ENCODE measurements at places on chromosomes 2 and 18.

DNA sequence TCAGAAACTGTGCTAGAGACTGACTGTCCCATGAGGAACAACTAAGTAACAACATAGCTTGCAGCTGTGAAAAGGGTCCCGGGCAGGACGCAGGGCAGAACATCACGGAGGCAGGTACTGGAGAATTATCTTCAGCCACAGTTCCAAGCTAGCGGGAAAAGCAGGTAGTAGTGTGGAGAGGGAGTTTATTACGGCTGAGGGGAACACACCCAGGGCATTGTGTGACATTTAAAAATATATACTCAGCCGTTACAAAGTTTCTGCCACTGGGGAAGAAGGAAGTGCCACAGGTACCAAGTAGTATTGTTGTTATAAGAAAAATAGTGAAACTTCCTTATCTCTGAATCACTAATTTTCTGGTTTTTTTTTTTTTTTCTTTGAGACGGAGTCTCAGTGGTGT lies 179.6 kb downstream of the LAMA1 start:
- DNase-seq, result no peak

DNA sequence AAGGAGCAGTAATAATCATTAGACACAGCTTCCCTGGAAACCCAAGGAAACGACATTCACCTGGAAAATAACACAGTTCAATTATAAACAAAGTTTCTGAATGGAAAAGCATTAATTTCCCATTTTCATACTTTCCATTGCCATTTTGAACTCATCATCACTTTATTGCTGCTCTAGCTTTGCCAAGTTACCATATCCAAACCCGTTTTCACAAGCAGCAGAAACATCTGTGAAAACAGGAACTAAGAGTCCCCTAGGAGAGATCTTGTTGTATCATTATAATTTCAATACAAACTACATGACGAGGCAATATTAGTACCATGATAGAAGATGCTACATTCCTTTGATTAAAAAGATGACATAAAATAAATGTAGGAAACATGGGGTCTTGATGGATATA lies 597.0 kb upstream of the NRXN1 start:
- no peak for DNase-seq

DNA sequence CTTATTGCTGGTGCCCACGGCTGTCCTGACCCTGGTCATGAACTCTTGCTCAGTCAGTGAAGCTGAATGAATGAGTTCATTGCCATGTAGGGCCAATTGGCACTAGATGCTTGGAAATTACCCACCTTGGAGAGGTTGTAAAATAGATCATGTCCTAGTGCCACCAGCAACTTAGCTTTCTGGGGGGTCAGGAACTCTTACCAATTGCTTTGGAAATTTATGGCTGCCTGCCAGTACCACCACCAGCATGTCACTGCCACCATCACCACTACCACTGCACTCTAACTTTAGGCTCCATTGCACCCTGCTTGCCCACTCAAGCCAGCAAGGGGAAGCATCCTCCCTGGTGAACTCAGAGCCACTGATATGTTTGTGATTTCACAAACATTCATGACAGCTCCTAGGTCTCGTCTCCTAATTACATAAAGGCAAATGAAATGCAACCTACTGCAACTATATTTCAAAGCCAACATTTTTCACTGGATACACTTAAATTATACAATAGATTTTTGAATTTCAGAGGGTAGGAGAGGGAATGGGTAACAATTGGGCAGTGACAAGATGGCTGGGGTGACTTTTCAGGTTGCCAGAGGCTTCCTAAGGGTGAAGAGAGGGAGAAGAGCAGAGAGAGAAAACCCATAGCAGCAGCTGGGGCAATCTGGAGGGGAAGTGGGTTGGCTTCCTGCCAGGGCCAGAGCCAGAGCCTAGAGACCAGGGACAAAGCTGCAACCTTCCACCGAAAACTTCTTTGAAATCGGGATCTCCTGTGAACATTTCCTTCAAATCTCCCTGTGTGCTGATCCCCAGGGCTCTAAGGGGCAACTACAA lies 3.5 kb upstream of the EMILIN1 start:
- no peak for DNase-seq

DNA sequence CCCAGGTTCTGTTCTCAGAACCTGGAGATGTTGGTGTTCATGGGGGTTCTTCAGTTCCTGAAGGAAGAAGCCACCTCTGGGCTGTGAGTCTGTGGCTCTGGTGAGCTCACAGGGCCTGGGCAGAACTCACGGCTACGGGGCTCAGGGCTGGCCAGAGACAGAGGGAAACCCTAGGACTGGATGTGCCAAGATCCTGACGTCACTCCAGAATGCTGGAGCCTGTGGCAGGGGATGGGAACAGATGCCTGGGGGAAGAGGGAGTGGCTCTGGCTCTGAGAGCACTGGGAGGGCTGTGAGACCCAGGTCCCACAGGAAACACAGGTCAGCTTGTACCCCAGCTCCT lies at the start of gene OTOF:
OTOF (minus strand) TSS at position 214 of the 343 bp plus-strand sequence.
- DNase-seq, result no peak
